ENCODE measurements at places on chromosomes 16 and 17. TPM values are rescaled to one million over a fixed set of nuclear protein-coding genes. Genes with fewer than 3 reads are reported as not detected.

CLEC3A gene
- not detected for polyA plus RNA-seq

VTN gene
- polyA plus RNA-seq: 26.1 TPM

GLTPD2 gene
- 11.3 TPM for polyA plus RNA-seq

TMEM204 gene
- 15.9 TPM for polyA plus RNA-seq

CYB5B gene
- 141 TPM for polyA plus RNA-seq

DNA sequence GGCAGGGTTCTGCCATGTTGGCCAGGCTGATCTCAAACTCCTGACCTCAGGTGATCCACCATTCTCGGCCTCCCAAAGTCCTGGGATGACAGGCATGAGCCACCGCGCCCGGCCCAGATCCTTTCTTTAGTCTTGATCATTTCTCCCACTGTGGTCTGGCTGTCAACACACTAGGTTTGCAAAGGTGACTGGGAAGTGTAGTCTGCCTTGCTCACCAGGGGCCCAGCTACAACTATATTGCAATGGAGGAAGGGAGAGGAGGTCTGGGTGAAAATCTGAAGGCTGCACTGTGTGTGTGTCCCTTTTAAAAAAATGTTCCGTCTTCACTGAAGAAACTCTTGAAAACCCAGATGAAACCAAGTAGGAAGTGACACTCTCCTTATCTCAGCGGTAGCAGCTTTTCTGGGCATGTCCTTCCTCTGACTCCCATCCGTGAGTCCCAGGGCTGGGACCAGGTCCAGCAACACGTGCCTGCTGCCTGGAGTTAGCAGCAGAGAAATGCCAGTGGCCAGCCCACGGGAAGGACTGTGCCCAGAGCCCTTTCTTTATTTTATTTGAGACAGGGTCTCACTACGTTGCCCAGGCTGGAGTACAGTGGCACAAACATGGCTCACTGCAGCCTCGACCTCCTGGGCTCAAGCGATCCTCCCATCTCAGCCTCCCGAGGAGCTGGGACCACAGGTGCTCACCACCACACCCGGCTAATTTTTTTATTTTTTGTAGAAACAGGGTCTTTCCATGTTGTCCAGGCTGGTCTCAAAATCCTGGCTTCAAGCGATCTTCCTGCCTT, 17.8 kb upstream of the KIF19 start:
- no peak for DNase-seq

GRCh38 chr16:81719993-81720392, 59.1 kb upstream of the PLCG2 start:
- DNase-seq: no peak

- DNase-seq: no peak
These were observed 120.5 kb downstream of the ZFHX3 start for GRCh38 chr16:72927199-72928089.

DNA sequence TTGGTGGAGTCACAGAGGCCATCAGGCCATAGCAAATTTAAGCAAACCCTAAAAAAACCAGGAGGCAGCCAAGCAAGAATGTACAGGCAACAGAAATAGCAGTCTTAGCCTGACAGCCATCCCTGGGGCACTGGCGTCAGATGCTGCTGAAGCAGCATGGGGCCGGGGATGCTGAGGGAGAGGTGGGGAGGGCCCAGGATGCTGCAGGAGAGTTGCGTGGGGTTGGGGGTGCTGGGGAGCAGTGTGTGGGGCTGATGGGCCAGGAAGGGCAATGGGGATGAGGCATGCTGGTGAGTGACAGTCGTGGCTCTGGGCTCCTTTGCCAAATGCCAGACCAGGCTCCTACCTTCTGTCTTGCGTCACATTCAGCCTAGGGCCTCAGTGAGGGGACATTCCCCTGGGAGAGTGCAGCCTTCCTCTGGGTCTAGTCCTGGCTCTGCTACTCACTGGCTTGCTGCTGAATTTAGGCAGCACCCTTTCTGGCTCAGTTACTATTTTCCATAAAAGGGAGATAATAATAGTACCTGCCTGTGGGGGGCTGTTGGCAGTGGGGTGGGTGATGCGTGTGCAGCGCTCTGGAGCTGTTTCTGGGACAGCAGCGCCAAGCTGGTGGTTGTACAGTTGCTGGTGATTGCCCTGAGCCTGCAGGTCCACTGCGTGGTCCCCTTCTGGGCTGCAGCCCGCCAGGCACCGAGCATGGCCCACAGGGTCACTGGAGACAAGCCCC, 88.1 kb downstream of the AMFR start:
- DNase-seq: no peak

GRCh38 chr16:4578961-4579530, 22.9 kb downstream of the C16orf96 start:
- no peak for DNase-seq

DNA sequence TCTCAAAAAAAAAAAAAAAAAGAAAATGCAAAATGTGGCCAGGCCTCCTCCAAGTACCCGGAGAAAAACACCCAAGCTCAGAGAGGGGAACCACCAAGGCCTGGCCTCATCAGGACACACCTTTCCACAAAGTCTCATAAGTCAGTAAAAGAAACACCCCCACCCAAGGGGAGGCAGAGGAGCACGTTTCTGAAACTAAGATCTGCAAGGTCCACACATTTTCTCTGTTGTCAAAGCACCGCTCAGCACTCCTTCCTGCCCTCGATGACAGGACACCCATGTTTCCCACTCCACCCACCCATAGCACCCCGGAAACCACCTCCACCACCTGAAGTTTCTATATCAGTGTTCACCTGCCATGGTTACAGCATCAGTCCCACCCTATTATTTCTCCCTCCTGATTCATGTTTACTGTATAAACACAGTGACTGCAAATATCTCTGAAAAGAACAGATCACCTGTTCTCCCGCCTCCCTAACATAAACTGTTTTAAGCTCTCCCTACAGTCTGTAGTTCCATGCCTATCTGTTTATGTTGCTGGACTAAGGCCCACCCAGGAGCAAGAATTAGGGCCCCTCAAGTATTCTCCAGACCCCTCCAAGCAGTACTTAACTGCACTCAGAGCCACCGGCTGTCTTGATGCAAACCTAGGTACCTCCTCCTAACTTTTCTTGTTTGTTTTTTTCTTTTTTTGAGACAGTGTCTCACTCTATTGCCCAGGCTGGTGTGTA, 2.0 kb downstream of the CORO7 start:
- DNase-seq: no peak

GRCh38 chr17:10523064-10523463, 4.7 kb upstream of the MYH1 start:
- no peak for DNase-seq

DNA sequence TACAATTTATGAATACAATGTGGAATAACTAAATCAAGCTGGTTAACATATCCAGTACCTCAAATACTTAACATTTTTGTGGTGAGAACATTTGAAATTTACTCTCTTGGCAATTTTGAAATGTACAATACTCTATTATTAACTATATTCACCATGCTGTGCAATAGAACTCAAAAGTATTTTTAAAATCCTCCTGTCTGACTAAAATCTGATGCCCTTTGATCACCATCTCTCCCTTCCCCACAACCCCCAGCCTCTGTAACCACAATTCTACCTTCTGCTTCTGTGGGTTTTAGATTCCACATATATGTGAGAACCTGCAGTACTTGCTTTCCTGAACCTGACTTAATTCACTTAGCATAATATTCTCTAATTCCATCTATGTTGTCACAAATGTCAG, 71.6 kb upstream of the ALOX12 start:
- DNase-seq: no peak

- no peak for DNase-seq
These were observed 24.5 kb upstream of the CCL1 start for GRCh38 chr17:34387566-34387965.

- DNase-seq: no peak
These were observed 3.2 kb upstream of the AKTIP start for GRCh38 chr16:53506254-53506653.

DNA sequence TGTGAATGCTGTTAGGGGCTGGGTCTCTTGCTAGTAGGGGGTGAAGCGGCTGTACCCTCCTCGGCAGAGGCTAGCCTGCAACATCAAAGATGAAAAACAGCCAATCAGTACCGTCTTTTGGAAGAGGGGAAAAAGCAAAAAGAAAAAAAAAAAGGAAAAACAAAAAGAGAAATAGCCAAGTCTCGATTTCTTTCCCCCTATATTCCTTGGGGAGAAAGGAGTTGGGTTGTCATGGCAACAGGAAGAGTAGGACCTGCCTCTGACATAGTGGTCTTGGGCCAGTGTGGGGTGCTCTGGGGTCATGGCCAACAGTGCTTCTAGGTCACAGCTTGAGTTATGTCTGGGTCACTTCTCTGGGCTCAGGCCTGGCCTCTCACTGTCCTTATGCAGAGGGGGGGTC, 17.9 kb downstream of the ENGASE start:
- no peak for DNase-seq

DNA sequence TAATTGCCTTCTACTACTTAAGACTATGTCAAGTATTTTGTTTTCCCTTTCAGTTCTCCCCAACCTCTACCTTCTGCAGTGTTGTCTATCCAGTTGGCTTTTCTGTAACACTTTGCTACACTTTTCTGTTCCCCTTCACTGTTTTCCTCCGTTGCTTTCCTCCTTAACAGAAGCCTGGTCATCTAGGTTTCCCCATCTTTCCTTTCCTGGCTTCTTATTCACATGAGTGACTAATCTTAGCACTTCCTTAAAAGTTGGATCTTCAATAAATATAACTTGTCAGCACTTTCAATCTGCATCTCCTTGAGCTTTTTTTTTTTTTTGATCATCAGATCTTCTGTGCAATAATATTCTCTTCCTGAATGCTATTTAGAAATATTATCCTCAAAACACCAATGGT, 2.8 kb upstream of the SLFN11 start:
- DNase-seq: no peak

DNA sequence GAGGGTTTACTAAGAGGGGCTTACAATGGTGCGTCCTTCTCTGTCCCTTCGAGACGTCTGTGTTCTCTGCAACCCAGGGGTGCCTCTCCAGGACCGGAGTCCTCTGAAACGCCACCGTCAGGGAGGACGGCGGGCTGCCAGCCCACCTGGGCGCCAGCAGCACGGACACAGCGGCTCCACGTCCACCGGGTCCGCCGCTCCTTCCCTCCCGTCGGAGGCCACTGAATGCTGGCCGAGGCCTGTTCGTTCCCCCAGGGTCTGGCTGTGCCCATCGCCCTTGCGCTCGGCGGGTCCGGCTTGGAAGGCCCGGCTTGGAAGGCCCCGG, 403 bp downstream of the TEPSIN start:
- DNase-seq: no peak

- DNase-seq: no peak
These were observed 35.9 kb downstream of the FZD2 start for GRCh38 chr17:44593156-44593555.

- no peak for DNase-seq
These were observed 19.6 kb downstream of the MGAT5B start for GRCh38 chr17:76887802-76888201.

- no peak for DNase-seq
These were observed 3.8 kb downstream of the FBXL19 start for GRCh38 chr16:30926937-30927788.

DNA sequence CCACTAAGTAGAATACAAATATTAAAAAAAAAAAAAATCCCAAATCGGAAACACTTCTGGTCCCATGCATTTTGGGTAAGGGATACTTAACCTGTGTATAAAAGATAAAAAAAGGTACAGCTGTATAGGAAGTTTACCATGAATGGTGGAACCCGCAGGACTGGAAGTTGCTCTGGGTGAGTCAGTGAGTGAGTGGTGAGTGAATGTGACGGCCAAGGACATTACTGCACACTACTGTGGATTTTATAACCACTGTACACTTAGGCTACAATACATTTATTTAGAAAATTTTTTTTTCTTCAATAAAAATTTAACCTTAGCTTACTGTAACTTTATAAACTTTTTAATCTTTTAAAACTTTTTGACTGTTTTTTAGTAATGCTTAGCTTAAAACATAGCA, 71.3 kb upstream of the BCAR1 start:
- DNase-seq: no peak

GRCh38 chr16:70749681-70750601, 51.0 kb downstream of the VAC14 start:
- DNase-seq: no peak

Data from renal cortex interstitium (tissue), 15 donors.